T-cell (primary cell): ENCODE measurements at places on chromosomes 6 and 20.

- H3K27me3 ChIP-seq: no peaks in the 10 kb centered on the region
- no peaks in the 10 kb centered on the region for H3K4me1 ChIP-seq
- no peaks in the 10 kb centered on the region for H3K36me3 ChIP-seq
Measured at GRCh38 chr20:13299401-13299800, 78.3 kb downstream of the ISM1 start.

DNA sequence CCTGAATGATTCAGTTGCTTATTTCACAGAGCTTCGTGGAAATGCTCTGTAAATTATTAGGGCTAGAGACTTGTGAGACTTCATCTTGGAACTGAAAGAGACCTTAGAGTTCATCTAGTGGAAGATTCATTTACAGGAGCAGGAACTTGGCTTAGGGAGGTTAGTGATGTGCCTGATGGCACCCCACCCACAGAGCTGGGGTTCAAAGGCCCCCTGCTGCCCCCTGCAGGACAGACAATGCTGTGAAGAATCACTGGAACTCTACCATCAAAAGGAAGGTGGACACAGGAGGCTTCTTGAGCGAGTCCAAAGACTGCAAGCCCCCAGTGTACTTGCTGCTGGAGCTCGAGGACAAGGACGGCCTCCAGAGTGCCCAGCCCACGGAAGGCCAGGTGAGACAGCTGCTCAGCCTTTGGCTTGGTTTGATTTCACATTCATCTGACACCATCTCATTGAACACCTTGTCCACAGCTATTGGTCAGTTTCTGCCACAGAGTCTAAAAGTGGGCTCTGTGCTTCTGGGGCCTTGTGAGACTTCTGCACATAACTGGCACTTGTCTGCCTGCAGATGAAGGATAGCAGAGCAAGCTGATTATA, 25.1 kb downstream of the MYBL2 start:
- no peak overlapping the region for H3K4me3 ChIP-seq
- H3K27me3 ChIP-seq: no peaks in the 10 kb centered on the region
- DNase-seq: peak; percentile 20
- no peaks in the 10 kb centered on the region for H3K36me3 ChIP-seq

GRCh38 chr20:48886194-48886593, 35.3 kb upstream of the ARFGEF2 start:
- H3K4me3 ChIP-seq: no peak overlapping the region
- H3K4me1 ChIP-seq: no peaks in the 10 kb centered on the region
- H3K27ac ChIP-seq: no peak overlapping the region
- no peaks in the 10 kb centered on the region for H3K27me3 ChIP-seq
- no peak for DNase-seq

GRCh38 chr20:32539026-32539816, 45.9 kb downstream of the NOL4L start:
- H3K27me3 ChIP-seq: no peaks in the 10 kb centered on the region
- no peak for DNase-seq
- H3K4me3 ChIP-seq: peak overlapping the region; percentile 49

GRCh38 chr6:138397128-138398122, 6.6 kb upstream of the HEBP2 start:
- no peaks in the 10 kb centered on the region for H3K36me3 ChIP-seq
- no peak for DNase-seq
- H3K4me3 ChIP-seq: no peak overlapping the region
- no peak overlapping the region for H3K27ac ChIP-seq

DNA sequence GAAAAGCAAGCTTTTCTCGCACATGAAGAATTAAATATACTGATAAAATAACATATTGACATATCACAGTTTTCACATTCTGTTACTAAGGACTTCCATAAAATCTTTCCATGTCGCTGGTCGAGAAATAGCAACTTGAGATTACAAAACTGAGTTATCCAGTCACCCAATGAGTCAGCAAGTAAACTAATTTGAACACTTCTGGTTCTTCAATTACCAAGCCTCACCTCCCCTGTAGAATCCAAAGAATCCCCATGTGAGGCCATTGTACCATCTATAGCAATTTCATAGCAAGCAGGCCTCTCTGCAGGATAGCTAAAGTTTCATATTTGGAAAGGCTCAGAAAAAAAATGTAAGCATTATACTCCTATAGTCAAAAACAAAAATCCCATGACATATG, 87.3 kb downstream of the PKHD1 start:
- H3K4me3 ChIP-seq: no peak overlapping the region
- H3K4me1 ChIP-seq: no peaks in the 10 kb centered on the region
- H3K27me3 ChIP-seq: no peaks in the 10 kb centered on the region
- DNase-seq: no peak

DNA sequence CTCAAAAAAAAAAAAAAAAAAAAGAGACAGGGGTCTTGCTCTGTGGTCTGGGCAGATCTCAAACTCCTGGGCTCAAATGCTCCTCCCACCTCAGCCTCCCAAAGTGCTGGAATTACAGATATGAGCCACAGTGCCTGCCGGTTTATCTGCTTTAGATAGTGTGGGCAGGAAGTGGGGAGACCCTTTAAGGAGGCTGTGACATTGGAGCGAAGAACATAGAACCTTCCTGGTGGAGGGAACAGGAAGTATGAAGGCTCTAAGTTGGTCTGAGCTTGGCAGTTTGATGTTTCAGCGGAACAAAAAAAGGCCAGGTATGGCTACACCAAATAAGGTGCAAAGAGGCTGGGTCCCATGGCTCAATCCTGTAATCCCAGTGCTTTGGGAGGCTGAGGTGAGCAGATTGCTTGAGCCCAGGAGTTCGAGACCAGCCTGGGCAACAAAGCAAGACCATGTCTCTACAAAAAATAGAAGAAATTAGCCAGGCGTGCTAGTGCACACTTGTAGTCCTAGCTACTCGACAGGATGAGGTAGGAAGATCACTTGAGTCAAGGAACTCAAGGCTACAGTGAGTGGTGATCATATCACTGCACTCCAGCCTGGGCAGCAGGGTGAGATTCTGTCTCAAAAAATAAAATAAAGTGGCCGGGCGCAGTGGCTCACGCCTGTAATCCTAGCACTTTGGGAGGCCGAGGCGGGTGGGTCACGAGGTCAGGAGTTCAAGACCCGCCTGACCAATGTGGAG, 8.7 kb upstream of the ZMYND8 start:
- H3K36me3 ChIP-seq: no peaks in the 10 kb centered on the region
- no peaks in the 10 kb centered on the region for H3K27me3 ChIP-seq
- DNase-seq: no peak
- no peak overlapping the region for H3K4me3 ChIP-seq

GRCh38 chr6:85135376-85136094, 314.3 kb upstream of the NT5E start:
- H3K36me3 ChIP-seq: no peaks in the 10 kb centered on the region
- H3K4me3 ChIP-seq: no peak overlapping the region
- no peaks in the 10 kb centered on the region for H3K27me3 ChIP-seq
- no peak for DNase-seq

DNA sequence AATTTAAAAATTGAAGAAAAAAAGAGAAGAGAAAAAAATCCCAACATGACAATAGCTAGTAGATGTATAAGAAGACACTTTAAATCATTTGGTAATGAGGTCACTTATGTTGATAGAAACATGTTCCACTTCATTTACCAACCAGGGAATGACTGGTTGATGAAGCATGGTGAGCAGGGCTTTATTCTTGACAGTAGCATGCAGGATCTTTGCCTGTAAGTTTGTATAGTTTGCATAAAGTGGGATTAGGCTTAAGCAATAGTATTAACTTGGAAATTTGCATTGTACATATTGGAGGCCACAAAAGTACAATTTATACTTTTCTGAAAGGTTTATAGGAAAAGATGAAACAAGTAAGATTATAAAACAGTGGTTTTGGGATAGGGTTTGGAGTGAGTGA, 67.0 kb downstream of the NOX3 start:
- no peak for DNase-seq
- H3K27me3 ChIP-seq: no peaks in the 10 kb centered on the region
- H3K4me3 ChIP-seq: no peak overlapping the region
- H3K36me3 ChIP-seq: no peaks in the 10 kb centered on the region

- no peaks in the 10 kb centered on the region for H3K27me3 ChIP-seq
- H3K27ac ChIP-seq: no peak overlapping the region
Measured at GRCh38 chr6:109034526-109034925, 60.1 kb downstream of the SESN1 start.

- H3K27ac ChIP-seq: no peak overlapping the region
- H3K36me3 ChIP-seq: no peaks in the 10 kb centered on the region
- no peak for DNase-seq
- no peak overlapping the region for H3K4me3 ChIP-seq
- no peaks in the 10 kb centered on the region for H3K4me1 ChIP-seq
- H3K27me3 ChIP-seq: peaks cover 50% of the 10 kb centered on the region
Measured at GRCh38 chr20:37571033-37571432, 43.4 kb upstream of the BLCAP start.

DNA sequence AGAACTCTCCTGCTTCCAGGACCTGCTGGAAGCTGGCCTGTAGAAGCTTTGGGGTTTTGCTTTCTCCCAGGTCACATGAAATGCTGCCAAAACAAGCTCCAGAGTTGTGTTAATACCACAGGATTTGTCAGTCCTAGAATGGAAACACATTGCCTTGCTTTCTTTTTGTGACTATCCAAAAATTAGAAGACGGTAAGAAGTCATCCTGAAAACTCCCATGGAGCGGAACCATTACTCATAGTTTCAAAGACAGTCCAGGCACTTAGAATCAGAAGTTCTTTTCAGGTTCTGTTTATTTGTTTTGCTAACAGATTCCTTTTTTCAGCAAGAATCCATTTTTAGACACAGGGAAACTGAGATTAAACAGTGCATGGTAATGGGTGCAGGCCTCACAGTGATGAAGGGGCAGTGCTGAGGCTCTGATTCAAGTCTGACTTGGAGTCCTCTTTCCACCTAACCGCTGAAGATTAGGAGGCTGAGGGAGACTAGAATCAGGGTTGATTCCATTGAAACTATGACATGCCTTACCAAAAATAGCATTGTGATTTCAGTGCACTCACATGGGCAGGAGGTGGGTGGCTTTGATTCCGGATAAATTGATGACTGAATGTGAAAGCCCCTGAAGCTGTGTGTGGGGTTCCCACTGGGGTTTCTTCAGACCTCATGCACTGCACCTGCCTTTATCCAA, 72.2 kb upstream of the NAA20 start:
- H3K27me3 ChIP-seq: peaks cover 26% of the 10 kb centered on the region
- no peak overlapping the region for H3K4me3 ChIP-seq
- DNase-seq: no peak
- H3K36me3 ChIP-seq: no peaks in the 10 kb centered on the region
- H3K4me1 ChIP-seq: no peaks in the 10 kb centered on the region
- no peak overlapping the region for H3K27ac ChIP-seq

DNA sequence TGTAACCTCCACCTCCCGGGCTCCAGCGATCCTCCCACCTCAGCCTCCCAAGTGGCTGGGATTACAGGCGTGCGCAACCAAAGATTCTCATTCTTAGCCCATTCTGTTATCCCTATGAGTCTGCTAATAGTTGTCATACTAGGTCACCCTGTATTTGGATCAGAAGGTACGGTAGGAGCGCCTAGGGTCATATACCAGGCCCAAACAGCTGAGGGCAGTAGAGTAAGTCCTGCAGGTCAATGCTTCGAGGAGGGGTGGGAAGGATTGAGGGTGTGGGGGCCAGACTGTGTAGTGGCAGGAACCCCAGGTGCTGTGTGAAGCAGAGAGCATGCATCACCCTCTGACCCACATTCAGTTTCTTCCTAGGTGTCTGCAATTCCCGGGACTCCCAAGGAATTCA, 22.7 kb upstream of the POU5F1 start:
- no peaks in the 10 kb centered on the region for H3K27me3 ChIP-seq
- peaks cover 15% of the 10 kb centered on the region for H3K4me1 ChIP-seq

DNA sequence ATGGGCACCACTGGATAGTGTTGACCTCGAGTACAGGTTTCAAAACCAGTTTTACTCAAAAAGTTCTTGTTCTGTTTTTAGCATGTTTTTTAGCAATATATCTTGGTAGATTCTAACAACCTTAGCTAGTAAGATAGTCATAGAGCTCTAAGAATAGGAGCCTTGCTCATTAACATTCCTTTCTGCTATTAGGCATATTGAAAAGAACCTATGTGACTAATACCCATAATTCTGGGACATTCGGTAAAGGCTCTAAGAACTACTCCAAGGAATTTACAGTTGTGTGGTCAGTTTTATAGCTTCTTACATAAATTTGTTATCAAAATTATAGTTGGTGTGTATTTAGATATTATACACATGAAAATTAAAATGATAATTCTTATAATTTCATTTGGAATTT, 11.6 kb downstream of the SLC9A8 start:
- peak overlapping the region; percentile 82 for H3K27ac ChIP-seq
- H3K4me1 ChIP-seq: peaks cover 20% of the 10 kb centered on the region
- no peak overlapping the region for H3K4me3 ChIP-seq
- no peak for DNase-seq
- no peaks in the 10 kb centered on the region for H3K27me3 ChIP-seq
- H3K36me3 ChIP-seq: peaks cover 45% of the 10 kb centered on the region

DNA sequence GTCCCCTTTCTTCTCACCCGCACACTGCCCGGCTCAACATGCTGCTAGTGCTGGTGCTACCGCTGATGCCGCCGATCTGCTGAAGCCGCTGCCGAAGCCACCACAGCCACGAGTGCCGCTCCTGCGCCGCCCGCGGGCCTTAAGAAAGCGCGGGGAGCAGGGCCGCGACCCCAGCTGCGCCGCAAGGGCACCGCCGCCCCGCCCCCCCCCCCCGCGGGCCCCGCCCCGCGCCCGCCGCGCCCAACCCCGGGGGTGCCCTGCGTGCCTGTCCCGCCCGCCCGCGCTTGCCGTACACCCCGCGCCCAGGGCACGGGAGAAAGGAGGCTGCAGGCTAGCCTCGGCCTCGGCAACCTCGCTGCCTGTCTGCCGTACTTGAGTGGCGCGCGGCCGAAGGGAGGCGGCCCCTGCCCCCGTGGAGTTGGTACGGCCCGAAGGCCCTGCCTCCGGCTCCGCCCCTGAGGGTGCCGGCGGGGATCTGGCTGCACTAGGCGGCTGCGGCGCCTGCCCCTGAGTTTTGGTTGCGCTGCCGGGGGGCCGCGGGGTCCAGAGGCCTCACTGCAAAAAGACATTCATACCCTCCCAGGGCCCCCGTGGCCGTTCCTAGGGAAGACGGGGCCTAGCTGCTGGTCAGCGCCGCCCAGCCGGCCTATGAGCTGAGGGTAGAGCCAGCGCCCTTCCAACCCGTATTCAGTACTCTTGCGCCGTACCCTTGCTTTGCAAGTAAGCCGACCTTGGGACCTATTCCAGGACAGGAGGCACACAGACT, at the start of gene SOD2:
SOD2 (minus strand) TSS at position 114 of the 766 bp plus-strand sequence; CDS start at position 40, 74 bp downstream.
- peak within 1 kb of the TSS; percentile 79 for H3K4me3 ChIP-seq
- peaks cover 36% of the 10 kb centered on the region for H3K4me1 ChIP-seq
- H3K27ac ChIP-seq: peak within 1 kb of the TSS; percentile 80
- peak; percentile 68 for DNase-seq

DNA sequence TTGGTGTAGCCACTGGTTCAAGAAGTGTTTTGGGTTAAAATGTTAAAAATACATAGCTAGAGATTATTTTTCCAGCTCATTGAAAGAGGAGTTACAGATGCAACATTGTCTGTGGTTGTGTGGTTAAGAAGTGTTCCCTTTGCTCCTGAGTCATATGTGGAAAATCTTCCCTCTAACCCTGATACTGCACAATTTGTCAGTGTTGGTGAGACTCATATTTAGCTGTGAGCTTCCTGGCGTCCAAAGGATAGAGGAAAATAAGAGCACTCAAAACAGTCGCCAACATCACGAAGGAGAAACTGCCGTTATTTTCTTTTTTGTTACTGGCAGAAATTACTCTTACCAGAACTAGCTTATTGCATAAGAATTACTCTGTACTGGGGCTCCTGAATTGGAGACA, 250.4 kb downstream of the CDH4 start:
- H3K36me3 ChIP-seq: no peaks in the 10 kb centered on the region
- H3K27me3 ChIP-seq: peaks cover 3% of the 10 kb centered on the region
- H3K4me1 ChIP-seq: no peaks in the 10 kb centered on the region
- H3K4me3 ChIP-seq: no peak overlapping the region
